ENCODE measurements at places on chromosomes 13 and 19.

GRCh38 chr13:97976610-97977521 is 23.4 kb downstream of the IPO5 start:
- DNase-seq: no peak

GRCh38 chr19:5697890-5698634 is 8.0 kb downstream of the RPL36 start:
- no peak for DNase-seq

DNA sequence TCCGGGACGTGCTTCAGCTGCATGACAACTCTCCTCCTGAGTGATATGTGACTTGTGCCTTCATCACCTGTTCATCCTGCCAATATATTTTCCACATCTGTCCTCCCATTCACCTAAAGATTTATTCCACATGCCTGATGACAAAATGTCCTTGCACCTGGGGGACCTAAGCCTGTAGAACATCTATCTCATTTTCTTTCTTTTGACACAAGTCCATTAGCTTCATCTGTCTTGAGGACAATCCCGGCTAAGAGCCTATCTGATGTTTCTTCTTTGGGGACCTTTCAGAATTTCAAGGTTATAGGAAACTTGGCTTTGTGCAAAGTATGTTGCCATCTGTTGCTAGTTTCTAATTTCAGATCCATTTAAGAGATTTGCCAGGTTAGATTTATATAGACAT is 41.1 kb downstream of the ITGBL1 start:
- no peak for DNase-seq

DNA sequence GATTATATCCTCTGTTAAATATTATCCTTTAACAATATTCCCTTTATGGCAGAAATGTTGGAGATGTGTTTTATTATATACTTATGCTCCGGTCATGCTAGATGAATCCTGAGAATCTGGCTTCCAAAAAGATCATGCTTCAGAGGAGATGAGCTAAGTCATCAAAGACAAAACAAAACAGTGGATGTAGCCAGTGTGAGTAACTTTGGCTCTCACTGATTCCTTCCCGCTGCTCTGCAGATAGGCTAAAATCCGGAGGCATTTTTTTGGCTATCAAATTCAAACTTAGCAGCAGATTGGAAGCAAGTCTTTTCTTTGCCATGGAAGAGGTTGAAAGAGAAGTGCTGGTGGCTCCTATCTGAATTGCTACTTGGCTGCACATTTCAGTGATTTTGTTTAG is 295.9 kb downstream of the GPC6 start:
- no peak for DNase-seq

DNA sequence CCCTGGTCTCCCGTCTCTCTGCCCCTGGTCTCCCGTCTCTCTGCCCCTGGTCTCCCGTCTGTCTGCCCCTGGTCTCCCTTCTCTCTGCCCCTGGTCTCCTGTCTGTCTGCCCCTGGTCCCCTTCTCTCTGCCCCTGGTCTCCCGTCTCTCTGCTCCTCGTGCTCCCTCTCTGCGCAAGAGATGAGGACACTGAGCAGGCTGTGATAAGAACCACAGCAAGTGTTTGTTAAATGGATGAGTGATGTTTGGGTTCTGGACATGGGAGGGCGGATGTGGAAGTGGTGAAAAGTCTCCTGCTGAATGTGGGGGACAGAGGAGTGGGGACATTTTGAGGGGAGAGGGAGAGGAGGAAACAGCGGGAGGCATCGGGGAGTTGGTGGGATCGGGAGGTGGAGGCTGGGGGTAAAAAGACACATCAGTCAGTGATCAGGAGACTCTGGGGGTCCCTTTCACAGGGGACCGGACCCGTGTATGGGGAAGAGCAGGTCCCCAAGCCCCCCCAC is 8.0 kb downstream of the NPAS1 start:
- no peak for DNase-seq

GRCh38 chr13:106083620-106084350 is 451.7 kb downstream of the EFNB2 start:
- no peak for DNase-seq

- no peak for DNase-seq
Measured at GRCh38 chr13:87788363-87788762, 117.2 kb downstream of the SLITRK5 start.

GRCh38 chr19:39082745-39083598 is 1.2 kb upstream of the ACP7 start:
- DNase-seq: no peak

DNA sequence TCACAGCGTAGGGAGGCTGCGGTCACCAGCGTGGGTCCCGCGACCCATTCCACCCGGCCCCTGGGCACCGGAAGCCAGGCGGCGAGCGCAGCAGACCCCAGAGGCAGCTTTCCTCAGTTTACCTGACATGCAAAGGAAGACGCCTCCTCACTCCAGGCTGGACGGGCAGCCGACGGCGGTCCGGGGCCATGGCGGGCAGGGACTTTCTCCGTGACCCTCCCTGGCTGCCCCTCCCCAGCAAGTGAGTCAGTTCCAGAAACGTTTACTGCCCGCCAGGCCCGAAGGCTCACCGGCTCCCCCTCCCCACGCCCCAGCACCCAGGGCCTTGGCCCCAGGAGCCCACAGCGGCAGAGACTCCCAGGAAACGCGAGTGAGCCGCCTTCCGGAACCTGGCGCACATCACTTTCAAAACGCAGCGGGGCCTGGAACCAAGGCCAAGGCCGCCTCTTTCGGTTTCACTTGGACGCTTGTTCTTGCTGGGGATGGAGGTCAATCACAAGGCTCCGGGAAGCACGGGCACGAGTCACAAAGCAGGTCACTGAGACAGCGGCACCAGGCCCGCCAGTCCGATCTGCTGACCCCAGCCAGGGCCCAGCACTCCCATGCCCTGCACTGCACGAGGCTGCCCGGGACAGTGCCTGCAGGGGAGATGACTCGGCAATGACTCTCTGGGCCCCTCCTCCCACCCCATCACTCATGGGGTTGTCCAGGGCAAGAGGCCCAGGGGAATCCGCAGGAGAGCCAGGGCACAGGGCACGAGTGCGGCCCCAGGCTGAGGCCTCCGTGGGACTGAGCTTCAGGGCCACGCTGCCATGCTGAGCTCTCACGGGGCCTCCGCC is 5.3 kb downstream of the SBNO2 start:
- DNase-seq: no peak

DNA sequence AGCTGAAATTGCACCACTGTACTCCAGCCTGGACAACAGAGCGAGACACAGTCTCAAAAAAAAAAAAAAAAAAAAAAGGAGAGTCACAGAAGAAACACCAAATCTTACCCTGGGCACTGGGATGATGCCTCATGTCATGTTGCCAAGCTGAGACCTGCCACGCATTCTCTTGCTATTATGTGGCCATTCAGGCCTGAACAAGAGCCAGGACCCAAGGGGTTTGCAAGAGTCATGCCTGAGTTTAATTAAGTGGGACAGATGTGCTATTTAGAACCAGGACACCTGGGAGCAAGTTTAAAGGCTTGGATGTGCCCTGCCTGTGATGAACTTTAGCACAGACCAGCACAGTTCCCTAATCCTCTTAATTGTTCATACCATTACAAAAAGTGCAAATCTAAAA is 9.8 kb downstream of the PNMA8A start:
- DNase-seq: no peak

- DNase-seq: no peak
Measured at GRCh38 chr13:39822437-39822836, 167.0 kb downstream of the COG6 start.

DNA sequence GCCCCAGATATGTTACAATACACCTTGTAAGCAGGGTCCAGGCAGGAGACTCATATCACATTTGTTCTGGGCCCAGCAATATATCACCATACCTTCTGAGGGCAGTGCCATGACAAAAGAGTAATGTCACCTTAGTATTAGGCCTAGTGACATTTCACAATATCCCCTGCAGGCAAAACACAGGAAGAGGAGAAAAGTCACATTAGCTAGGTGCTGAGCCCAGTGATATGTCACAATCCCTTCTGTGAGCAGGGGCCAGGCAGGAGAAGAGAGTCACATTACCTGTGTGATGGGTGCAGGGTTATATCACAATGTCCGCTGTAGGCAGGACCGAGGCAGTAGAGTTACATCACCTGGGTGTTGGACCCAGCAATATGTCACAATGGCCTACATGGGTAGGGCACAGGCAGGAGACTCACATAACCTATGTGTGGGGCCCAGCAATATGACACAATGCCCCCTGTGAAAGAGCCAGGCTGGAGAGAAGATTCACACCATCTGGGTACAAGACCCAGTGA is 12.4 kb upstream of the ZNF91 start:
- no peak for DNase-seq

- DNase-seq: no peak
Measured at GRCh38 chr13:73079359-73079758, 20.6 kb downstream of the KLF5 start.

GRCh38 chr13:46008631-46009030 is 43.9 kb downstream of the ZC3H13 start:
- DNase-seq: no peak

DNA sequence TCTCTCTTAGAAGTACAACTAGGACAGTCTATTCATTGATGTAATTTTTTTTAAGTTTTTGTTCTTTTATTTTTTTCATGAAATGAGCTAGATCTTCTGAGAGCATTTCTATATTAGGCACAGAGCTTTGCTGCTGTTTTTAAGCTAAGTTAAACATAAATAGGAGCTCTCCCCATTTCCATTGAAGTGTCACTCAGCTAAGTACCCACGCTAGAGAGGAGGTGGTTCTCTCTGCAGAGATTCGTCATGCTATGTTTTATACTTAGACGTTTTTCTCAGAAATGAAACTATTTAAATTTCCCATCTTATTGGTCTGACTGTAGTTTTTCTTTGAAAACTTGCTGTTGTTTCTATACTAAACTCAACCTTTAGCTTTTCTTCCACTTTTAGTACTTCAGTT is 271.5 kb downstream of the PCDH9 start:
- DNase-seq: no peak

- DNase-seq: no peak
Measured at GRCh38 chr13:97386801-97387484, 47.0 kb upstream of the RAP2A start.

DNA sequence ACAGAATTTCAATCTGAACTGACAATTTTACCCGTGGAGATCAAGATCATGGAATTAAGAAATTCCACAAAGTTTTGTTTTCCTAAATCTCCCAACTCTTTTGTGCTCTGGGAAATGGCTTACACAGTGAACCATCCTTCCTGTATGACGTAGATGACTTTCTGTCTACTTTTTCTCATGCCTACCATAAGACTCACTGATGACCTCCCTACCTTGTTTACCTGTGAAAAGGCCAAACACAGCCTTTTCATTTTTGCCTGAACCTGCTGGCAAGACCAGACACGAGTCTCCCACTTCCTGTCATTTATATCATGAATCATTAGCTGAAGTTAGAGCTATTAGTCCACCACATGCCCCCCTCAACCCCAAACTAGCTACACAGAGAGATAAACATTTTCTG is 4.6 kb upstream of the KBTBD6 start:
- DNase-seq: no peak

DNA sequence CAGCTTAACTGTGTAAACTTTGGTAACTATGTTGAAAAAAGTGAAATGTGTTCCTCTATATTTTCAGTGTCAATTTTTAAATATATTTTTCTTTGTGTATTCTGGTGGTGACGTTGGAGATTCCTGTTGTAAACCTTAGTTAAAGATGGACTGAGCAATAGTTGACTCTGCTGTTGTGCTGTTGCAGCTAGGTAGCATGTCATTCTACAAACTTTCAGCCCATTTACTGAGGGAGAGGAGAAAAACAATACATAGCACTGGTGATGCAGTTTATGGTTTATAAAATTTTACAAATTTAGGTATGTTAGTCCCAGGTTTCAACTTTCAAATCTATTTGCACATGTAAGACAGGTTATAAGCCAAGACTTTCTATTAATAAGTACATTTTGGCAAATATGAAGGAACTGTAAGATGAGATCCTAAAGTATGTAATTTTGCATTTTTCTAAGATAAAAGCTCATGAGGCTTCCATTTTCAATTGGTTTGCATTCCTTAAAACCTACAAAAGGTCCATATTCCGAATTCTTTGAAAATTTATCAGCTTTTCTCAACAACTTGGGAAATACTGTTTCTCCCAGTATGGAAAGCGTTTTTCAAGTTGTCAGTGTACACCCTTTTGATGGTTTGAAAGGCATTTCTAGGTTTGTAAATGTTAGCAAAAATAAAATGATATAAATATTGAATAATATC is 1.5 kb downstream of the NDFIP2 start:
- no peak for DNase-seq

DNA sequence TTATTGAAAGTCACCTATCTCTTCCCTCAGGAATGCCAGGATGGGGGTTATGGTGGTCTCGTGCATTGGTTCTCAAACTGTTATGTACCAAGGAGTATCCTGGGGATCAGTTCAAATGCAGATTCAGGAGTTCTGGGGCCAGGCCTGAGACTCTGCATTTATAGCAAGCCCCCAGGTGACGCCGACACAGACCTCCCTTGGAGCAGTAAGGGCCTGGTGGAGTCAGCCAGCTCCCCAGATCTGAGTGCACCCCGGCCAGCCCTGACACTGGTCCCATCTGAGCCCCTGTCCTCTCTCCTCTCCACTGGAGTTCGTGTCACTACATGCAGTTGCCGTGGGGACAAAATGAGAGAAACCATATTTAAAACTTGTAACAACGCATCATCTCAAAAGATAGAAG is 112.9 kb downstream of the COL4A2 start:
- DNase-seq: no peak

DNA sequence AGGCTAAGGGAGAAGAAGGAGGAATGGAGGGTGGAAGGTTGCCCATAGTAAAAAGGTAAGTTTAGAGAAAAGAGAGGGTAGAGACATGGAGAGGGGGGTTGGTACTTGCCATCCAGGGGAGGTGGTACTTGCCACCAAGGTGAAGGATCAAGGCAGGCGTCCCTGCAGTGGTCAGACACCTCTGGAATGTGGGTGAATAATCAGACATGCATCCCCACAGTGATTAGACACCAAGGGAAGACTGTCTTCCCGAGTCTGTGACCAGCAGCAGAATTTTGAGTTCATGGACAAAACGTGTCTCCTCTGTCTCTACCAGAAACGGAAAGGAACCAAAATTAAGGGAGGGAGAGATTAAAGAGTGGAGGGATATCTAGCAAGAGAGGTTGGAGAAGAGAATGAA is 27.1 kb upstream of the IGFL1 start:
- no peak for DNase-seq

GRCh38 chr19:4449022-4449638 is 8.5 kb downstream of the UBXN6 start:
- DNase-seq: no peak

- no peak for DNase-seq
Measured at GRCh38 chr19:36081385-36081784, 26.7 kb downstream of the WDR62 start.

DNA sequence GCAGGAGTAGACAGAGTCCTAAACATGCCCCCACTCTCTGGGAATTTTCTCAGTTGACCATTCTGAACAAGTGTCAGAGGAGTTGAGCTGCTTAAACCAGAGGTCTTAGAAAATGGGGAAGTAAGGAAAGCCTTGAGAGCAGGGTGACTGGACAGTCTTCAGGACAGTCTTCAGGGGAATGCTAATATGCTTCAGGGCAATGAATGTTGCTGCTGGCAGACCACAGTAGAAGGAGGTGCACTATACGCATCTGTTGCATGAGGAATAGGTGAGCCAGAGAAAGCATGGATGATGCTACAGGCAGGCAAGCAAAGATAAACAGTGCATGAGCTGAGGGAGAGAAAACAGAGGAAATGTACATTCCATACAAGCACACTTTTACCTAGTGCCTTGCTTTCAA is 196.6 kb upstream of the GPR12 start:
- DNase-seq: no peak

- DNase-seq: no peak
Measured at GRCh38 chr13:95030821-95031343, 270.4 kb downstream of the ABCC4 start.

- no peak for DNase-seq
Measured at GRCh38 chr13:51759240-51759639, 44.7 kb downstream of the DHRS12 start.

All from ecto neural progenitor cell (in vitro differentiated cells).